Naive thymus-derived CD4-positive, alpha-beta T cell (primary cell): ENCODE measurements at places on chromosomes 1 and 21.

DNA sequence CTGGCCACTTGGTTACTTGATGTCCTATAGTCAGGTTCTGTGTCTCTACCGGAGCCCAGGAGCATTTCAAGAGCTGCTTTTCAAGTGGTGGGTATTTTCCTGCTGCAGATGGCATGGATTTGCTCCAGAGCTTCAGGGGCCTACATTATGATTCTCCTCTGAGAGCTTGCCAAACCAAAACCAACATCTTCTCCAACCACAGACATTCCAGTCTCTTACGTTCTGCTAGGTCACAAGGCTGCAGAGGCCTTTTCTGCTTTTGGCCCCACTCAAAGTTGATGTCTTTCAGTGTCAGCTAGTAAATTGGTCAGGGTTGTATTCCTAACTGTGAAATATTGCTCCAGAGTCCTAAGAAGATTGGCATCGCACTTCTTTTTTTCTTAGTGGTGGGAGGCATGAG lies 14.7 kb upstream of the AQP10 start:
- H3K36me3 ChIP-seq = no peaks in the 10 kb centered on the region
- no peaks in the 10 kb centered on the region for H3K27me3 ChIP-seq
- H3K4me1 ChIP-seq = no peaks in the 10 kb centered on the region
- H3K27ac ChIP-seq = no peak overlapping the region
- H3K4me3 ChIP-seq = no peak overlapping the region

- H3K36me3 ChIP-seq = peaks cover 2% of the 10 kb centered on the region
- no peaks in the 10 kb centered on the region for H3K27me3 ChIP-seq
- no peak overlapping the region for H3K27ac ChIP-seq
- no peak for DNase-seq
- no peak overlapping the region for H3K4me3 ChIP-seq
Observed at GRCh38 chr1:160360227-160360695, 6.6 kb upstream of the NHLH1 start.

DNA sequence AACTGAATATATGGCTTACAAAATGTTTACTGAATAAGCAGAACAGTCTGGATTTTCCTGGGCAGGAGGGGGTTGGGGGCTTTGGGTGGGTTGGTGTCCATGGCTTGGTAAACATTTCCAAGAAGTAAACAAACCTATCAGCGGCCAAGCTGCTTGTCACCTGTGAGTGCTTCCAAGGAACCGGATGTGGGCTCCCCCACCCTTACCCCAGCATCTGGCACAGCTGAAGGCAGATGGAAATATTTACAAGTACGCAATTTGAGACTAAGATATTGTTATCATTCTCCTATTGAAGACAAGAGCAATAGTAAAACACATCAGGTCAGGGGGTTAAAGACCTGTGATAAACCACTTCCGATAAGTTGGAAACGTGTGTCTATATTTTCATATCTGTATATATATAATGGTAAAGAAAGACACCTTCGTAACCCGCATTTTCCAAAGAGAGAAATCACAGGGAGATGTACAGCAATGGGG lies at the start of gene CLCA1:
TSS of gene CLCA1 (plus strand) at position 427 of the 477 bp plus-strand sequence. CDS start at position 472, 45 bp downstream.
- H3K27ac ChIP-seq = no peak within 1 kb of the TSS
- H3K4me1 ChIP-seq = no peaks in the 10 kb centered on the region
- H3K36me3 ChIP-seq = no peaks in the 10 kb centered on the region
- peaks cover 1% of the 10 kb centered on the region for H3K27me3 ChIP-seq

DNA sequence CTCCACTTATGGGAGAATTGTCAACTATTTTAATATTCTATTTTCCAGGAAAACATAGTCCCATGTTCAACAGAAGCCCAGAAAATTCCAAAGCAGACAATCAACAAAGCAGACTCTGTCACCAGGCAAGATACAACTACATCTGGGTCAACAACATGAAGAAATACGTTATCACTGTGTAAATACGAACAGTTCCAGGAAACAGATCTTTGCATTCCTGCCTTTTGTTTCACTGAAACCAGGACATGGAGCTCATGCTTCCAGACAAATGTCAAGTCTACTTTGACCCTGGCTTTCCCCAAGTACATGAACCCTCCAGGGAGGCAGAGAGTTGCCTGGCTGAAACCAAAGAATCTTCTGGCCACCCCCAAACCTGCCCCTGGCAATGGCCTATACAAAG lies 106.7 kb downstream of the SETD4 start:
- peaks cover 7% of the 10 kb centered on the region for H3K27me3 ChIP-seq
- no peaks in the 10 kb centered on the region for H3K4me1 ChIP-seq
- H3K27ac ChIP-seq = no peak overlapping the region
- no peaks in the 10 kb centered on the region for H3K36me3 ChIP-seq

GRCh38 chr1:180181048-180181447 lies 26.4 kb downstream of the QSOX1 start:
- H3K27ac ChIP-seq = no peak overlapping the region
- no peaks in the 10 kb centered on the region for H3K27me3 ChIP-seq
- H3K4me3 ChIP-seq = no peak overlapping the region
- no peaks in the 10 kb centered on the region for H3K36me3 ChIP-seq

- H3K27ac ChIP-seq = no peak overlapping the region
- no peaks in the 10 kb centered on the region for H3K27me3 ChIP-seq
- H3K4me1 ChIP-seq = no peaks in the 10 kb centered on the region
- no peak overlapping the region for H3K4me3 ChIP-seq
- no peak for DNase-seq
- no peaks in the 10 kb centered on the region for H3K36me3 ChIP-seq
Observed at GRCh38 chr1:231590453-231591198, 36.0 kb upstream of the DISC1 start.

DNA sequence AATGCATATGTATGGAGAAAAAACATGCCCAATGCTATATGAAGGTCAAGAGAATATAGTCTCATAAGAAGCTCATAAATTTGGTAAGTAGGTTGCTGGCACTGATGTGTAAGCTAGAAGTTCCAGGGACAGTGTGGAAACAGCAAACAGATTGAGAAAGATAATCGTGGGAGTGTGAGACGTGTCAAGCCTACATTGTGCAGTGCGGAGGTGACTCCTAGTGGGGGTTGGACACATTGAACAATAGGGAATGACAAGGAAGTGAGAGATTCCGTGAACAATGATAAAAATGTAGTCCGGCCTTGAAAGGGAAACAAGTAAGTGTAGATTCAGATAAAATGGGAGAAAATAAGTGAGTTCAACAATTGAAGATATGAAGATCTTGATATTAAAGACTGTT lies 788.4 kb upstream of the PRMT6 start:
- H3K27ac ChIP-seq = no peak overlapping the region
- H3K4me3 ChIP-seq = no peak overlapping the region
- no peaks in the 10 kb centered on the region for H3K27me3 ChIP-seq

- no peaks in the 10 kb centered on the region for H3K4me1 ChIP-seq
- no peak for DNase-seq
- H3K27ac ChIP-seq = no peak overlapping the region
- H3K4me3 ChIP-seq = no peak overlapping the region
- H3K27me3 ChIP-seq = no peaks in the 10 kb centered on the region
Observed at GRCh38 chr1:117564227-117565075, 41.4 kb upstream of the TENT5C start.

DNA sequence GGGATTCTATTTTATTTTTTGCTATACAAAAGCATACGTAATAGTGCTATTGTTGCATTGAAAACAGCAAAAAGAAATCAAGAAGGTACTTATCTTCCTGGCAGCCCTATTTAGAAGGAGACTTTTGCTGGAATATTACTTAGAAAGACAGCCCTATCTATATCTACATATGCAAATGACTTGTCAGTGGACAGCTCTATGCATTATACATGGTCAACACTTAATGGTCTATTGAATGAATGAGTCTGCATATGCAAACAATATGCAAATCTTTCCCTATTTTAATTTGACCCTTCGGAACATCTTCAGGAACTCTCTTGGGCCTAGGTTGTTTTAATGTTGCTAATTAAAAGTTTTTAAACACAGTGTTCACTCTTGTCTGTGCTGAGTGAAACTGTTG lies 110.8 kb downstream of the PLXNA2 start:
- no peak overlapping the region for H3K4me3 ChIP-seq
- DNase-seq = no peak
- H3K4me1 ChIP-seq = no peaks in the 10 kb centered on the region
- peaks cover 4% of the 10 kb centered on the region for H3K27me3 ChIP-seq
- no peaks in the 10 kb centered on the region for H3K36me3 ChIP-seq

GRCh38 chr1:167720965-167721616 lies 691 bp upstream of the MPZL1 start:
- peaks cover 5% of the 10 kb centered on the region for H3K4me1 ChIP-seq
- no peaks in the 10 kb centered on the region for H3K27me3 ChIP-seq
- H3K4me3 ChIP-seq = peak overlapping the region; percentile 64

GRCh38 chr1:208058267-208058666 lies 147.3 kb upstream of the CD34 start:
- H3K4me1 ChIP-seq = no peaks in the 10 kb centered on the region
- no peaks in the 10 kb centered on the region for H3K36me3 ChIP-seq
- no peak for DNase-seq
- no peaks in the 10 kb centered on the region for H3K27me3 ChIP-seq
- H3K4me3 ChIP-seq = no peak overlapping the region
- no peak overlapping the region for H3K27ac ChIP-seq

DNA sequence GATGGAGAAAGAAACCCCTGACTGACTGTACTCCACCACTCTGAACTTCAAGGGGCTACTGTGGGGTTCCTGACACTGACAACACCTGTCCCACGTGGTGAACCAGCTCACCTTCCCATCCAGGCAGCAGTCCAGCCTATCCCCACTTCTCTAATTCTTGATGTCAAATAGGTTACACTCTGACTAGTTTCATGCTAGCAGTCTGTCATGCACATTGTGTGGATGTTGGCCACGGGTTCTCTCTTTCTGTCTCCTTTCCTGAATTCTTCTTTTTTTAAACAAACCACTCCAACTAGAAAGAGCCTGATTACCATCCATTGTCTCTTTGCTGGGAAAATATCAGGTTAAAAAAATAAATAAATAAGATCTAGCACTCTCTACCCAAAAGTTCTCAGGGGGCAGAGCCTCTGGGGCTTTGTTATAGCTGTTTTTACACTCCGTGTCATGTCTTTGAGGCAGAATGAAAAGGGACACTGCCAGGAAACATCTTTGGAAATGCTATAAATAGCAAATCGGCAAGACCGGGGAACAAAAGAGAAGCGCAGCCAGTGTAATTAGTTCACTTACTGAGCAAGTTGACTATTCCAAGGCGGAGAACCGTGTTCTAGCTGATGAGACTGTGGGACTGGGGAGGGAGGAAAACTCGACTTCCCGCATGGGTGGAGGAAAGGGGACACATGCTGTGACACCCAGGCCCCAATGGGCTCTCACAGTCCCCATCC lies 356.1 kb downstream of the OMA1 start:
- H3K27ac ChIP-seq = no peak overlapping the region
- DNase-seq = no peak
- no peaks in the 10 kb centered on the region for H3K36me3 ChIP-seq
- H3K4me3 ChIP-seq = no peak overlapping the region
- H3K27me3 ChIP-seq = no peaks in the 10 kb centered on the region

DNA sequence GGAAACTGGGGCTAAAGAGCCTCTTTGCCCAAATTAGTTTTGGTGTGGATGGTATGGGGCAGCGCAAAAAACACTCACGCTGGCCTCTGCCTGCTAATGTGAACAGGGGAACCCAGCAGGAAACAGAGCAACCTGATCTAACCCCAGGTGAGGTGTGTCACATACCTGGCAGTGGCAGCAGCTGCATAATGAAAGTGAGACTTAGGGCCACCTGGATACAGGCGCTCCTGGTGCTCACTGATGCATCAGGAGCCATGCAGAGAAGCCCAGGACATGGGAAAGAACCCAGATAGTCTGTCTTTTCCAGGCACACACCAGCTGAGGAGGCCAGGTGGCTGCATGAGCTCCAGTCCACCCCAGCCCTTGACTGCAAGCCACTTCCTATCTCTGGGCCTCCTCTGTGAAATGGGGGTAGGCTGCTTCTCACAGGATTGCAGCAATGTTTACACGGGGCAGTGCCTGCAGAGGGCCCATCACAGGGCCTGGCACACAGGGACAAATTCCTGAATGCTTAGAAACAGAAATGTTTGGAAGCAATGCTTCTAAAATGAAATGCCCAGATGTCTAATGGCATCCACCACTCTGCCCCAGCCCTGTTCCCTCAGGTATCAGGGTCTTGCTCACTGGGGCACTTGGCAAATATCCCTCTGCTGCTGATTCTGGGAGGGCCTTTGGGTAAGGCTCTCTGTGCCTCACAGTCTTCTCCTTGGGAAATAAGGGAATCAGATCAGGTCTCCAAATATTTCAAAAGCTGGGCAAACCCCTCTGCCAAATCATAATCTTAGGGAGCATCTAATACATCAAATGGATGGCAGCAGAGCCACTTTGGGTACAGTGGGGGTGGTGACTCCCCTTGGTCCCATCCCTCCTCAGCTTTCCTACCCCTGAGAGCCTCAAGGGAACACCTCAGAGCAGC lies 19.9 kb downstream of the DHCR24 start:
- H3K27me3 ChIP-seq = no peaks in the 10 kb centered on the region
- no peak overlapping the region for H3K27ac ChIP-seq
- DNase-seq = no peak

DNA sequence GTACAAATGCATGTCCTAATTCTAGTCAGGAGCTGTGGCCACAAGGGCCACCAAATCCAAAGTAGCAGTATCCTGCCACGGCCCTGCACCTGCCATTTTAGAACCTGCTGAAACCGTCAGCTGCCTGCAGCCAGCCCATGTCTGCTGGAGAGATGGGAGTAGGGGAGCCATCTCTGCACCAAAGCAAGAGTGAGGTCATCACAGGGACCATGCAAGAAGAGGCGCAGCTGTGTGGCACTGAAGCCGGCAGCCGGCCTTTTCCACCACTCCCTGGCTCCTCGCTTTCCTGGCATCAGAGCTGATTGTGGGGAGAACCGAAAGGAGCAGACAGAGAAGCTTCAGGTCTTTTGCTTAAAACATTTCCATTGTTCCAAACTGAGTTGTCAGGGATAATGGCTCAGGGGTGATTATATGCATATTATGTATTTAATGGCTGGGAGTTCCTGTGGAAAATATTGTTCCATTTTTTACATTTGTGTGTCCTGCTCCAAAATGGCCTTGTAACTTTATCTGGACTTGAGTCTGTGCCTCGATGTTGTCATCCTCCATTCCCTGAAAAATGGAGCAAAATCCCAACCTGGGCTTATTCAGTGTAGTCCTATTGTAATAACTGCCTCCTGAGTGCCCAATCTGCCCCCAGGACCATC lies 18.7 kb upstream of the NBL1 start:
- no peak for DNase-seq
- no peak overlapping the region for H3K4me3 ChIP-seq
- no peaks in the 10 kb centered on the region for H3K4me1 ChIP-seq

GRCh38 chr1:104629589-104629988 lies 879.9 kb downstream of the AMY1C start:
- no peaks in the 10 kb centered on the region for H3K36me3 ChIP-seq
- H3K4me3 ChIP-seq = no peak overlapping the region
- DNase-seq = no peak
- H3K27ac ChIP-seq = no peak overlapping the region
- H3K27me3 ChIP-seq = no peaks in the 10 kb centered on the region

GRCh38 chr1:85998105-85998855 lies 158.3 kb downstream of the COL24A1 start:
- H3K36me3 ChIP-seq = no peaks in the 10 kb centered on the region
- no peak overlapping the region for H3K4me3 ChIP-seq
- H3K4me1 ChIP-seq = no peaks in the 10 kb centered on the region
- DNase-seq = no peak
- no peaks in the 10 kb centered on the region for H3K27me3 ChIP-seq
- no peak overlapping the region for H3K27ac ChIP-seq
